GM12892 (cell line): ENCODE measurements at places on chromosomes 7 and 10.

GRCh38 chr10:266974-267425 is 131.7 kb downstream of the ZMYND11 start:
- no peak for DNase-seq

- DNase-seq: no peak
Observed at GRCh38 chr7:138316421-138317043, 143.5 kb upstream of the TRIM24 start.

DNA sequence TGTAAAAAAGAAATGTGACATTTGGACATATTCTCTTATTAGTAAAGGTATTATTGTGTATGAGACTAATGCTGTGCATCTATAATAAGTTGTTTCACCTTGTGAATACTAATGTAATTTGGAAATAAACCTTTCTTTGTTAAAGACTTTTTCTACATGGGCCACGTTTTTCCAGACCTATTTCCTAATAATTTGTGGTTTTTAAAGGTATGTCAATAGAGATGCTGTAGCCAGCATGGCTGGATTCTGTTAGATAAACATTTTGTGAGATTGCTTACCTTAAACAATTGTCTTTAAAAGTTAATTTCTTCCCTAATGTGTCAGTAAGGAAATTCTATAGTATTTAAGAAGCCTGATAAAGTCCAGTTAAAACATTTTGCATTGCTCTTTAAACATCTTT is 56.0 kb downstream of the KAT6B start:
- DNase-seq: no peak

GRCh38 chr7:144063710-144064109 is 5.9 kb upstream of the OR2A25 start:
- no peak for DNase-seq

GRCh38 chr10:11874568-11875493 is 51.7 kb downstream of the PROSER2 start:
- DNase-seq: no peak

DNA sequence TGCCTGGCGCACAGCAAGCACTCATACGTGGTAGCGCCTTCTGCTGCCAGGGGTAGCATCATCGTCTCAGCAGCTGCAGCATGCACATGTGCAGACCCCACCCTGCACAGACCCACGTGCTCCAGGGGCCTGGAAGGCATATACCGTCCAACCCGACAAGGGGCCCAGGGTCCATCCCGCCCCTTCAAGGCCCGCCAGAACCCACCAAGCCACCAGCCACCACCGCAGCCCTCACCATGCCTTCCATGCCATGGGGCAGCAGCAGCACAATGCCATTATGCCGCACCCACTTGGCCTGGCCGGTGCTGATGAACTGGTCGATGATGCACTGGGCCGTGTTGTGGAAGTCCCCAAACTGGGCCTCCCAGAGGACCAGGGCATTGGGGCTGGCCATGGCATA is 22.7 kb downstream of the OGDHL start:
- no peak for DNase-seq

DNA sequence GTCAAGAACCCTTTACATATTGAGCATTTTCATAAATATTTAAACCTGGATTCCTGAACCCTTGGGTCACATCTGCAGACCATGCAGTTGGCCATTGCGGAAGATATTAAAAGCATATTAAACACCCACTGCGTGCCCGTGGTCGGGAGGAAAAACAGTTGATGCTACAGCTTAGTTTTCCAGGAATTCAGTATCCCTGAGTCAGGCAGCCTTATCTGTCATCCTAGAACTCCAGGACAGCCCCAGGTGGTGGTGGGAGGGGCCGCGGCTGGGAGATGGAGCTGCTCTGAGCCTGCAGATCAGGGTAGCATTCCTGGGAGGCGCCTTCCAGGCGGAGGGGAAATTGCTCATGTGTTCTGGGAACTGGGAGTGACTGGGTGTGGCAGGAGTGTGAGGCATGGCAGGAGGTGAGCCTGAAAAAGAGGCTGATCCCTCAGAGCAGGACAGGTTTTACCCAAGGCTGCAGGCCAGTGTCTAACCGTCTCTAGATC is 222.9 kb upstream of the SH2B2 start:
- no peak for DNase-seq

GRCh38 chr7:127782075-127782474 is 130.1 kb downstream of the SND1 start:
- no peak for DNase-seq

DNA sequence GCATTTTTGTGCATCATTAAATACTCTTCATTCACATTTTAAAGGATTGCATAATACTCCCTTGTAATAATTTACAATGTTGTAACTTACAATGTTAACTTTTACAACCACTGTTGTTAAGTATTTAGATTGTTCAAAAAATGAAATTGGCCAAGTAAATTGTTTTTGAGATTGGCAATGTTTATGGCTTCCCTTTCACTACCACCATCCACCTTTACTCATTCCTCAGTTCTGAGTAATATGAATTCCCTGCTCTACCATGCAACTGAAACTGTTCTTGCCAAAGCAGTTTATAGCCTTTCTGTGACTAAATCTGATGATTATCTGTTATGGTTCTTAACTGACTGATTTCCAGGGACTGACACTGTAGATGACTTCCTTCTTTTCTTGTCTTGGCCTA is 80.5 kb upstream of the TMEM106B start:
- DNase-seq: no peak

GRCh38 chr7:91251877-91252276 is 12.4 kb upstream of the FZD1 start:
- no peak for DNase-seq

DNA sequence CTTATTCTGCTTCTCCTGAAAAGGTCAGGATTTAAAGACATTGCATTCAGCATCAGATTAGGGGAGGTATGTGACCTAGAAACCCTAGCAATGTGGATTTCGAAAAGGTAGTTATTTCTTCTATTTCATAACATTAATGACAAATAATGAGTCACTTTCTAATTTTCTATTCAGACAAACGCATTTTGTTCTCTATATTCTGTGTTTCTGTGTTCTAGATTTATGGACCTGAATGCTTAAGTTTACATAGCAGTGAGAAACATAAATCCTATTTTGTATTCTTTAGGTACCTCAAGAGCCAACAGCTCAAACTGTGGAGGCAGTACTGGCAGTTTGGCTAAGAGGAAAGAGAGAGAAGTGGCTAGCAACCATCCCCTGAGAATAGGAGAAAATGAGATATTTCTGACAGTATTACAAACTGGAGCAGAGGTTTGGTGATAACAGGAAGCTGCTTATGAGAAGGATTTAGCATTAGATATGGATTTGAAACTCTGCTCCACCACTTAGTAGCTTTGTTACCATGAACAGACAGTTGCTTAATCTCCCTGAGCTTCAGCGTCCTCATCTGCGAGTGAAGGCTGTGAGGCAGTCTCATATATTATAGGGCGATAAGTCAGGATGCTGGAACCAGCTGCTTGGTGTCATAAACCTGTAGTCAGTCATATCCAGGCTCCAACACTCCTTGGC is 28.2 kb downstream of the CDK14 start:
- DNase-seq: no peak

GRCh38 chr10:23439961-23440889 is 1.4 kb downstream of the OTUD1 start:
- peak; percentile 27 for DNase-seq

DNA sequence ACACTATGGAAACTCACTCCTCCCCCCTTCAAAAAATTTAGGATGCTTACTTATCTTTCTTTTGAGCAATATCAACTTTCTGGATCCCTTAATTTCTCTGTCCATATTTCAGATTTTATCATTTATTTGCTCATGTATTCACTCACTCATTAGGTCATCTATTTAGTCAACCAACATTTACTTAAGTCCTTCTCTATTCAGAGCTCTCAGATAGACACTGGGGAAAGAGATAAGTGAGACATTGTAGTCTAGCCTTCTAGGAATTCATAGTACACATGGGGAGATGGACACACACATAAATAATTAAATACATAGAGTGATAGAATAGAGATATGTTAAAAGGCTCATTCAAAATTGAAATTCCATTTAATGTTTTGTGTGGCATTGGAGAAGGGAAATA is 9.2 kb downstream of the CPN1 start:
- no peak for DNase-seq

GRCh38 chr10:43867667-43868565 is 219.2 kb upstream of the ZNF32 start:
- no peak for DNase-seq
